ENCODE measurements at places on chromosomes 16 and 17.

GRCh38 chr17:17569691-17570090 lies 21.8 kb downstream of the PEMT start:
- DNase-seq = no peak

DNA sequence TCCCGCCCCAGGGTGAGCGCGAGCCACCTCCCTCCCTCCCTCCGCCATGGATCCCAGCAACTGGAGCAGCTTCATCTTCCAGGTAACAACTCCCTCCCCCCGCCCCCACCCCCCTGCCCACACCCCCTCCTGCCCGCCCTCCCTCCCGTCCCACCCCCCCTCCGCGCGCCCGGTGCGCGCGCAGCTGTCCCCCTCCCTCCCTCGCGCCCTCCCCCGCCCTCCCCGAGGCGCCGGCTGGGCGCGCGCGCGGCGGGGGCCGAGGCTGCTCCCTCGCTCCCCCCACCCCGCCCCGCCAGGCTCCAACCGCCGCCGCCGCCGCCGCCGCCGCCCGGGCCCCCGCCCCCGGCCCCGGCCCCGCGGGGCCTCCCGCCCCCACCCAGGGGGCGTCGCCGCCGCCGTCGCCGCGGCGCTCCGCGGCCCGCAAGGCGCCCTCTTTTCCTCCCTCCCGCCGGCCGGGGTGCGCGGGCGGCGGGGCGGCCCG lies at the start of gene MAZ:
Gene MAZ (plus strand): TSS at position 431 of the 481 bp plus-strand sequence. CDS start 173 bp downstream, outside the sequence.
- no peak for DNase-seq

GRCh38 chr16:69822174-69822935 lies 60.2 kb downstream of the WWP2 start:
- no peak for DNase-seq

DNA sequence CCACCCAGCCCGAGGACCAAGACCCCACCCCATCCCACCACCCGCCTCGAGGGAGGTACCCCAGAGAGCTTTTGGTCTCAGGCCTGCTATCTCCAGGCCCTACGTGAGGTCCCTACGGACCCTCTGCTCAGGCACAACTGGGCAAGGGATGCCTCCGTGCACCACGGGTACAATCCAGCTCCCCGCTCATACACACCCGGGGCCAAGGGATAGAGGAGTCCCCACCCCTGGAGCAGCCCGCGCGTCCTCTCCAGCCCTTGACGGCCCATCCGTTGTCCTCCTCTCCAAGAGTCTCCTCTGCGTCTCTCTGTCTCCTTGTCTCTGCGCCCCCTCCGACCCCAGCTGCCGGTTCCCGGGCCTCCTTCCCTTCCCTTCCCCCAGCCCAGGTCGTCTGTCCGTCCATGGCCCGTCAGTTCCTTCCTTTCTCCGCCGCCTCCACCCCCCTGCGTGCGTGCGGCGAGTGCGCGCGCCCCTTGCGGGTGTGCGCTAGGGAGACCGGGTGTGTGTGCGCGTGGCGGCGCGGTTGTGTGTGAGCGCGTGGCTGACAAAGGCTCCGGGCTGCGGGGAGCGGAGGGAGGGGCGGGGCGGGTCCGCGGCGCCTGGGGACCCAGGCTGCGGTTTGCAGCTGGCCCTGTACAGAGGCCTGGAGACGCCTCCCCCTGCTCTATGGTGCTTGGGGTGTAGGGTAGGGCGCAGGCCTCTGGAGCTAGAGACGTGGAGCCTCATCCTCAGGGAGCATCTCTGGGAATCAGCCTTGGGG lies 930 bp downstream of the SPNS2 start:
- peak; percentile 50 for DNase-seq

- no peak for DNase-seq
Observed at GRCh38 chr16:78286065-78286464, 186.6 kb downstream of the WWOX start.

GRCh38 chr17:14427900-14428647 lies 127.2 kb downstream of the HS3ST3B1 start:
- peak; percentile 57 for DNase-seq

DNA sequence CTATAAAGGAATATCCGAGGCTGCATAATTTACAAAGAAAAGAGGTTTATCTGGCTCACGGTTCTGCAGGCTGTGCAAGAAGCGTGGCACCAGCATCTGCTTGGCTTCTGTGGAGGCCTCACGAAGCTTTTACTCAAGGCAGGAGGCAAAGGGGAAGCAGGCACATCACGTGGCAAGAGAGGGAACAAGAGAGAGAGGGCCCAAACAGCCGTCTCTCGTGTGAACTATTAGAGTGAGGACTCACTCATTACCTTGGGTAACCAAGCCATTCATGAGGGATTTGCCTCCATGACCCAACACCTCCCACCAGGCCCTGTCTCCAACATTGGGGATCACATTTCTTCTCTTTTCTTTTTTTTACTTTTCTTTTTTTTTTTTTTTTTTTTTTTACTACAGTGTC lies 7.5 kb upstream of the ALKBH5 start:
- no peak for DNase-seq

DNA sequence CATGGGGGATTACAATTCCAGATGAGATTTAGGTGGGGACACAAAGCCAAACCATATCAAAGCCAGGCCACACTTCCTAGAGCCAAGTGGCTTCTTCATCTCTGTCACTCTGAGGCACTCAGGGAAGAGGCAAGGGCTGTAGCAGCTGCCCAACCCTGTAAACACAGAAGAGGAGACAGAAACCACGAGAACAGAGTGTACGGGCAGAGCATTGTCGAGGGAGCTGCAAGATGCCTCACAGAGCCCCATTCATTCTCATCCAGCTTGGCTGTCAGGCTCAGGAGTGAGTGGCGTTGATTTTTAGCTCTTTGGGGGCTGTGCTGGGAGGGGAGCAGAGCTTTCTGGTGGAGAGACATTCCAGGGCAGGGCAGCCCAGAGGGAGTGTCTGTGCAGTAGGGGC lies 117.2 kb upstream of the SALL1 start:
- no peak for DNase-seq

GRCh38 chr17:46063241-46063640 lies 64.2 kb downstream of the STH start:
- DNase-seq = no peak

DNA sequence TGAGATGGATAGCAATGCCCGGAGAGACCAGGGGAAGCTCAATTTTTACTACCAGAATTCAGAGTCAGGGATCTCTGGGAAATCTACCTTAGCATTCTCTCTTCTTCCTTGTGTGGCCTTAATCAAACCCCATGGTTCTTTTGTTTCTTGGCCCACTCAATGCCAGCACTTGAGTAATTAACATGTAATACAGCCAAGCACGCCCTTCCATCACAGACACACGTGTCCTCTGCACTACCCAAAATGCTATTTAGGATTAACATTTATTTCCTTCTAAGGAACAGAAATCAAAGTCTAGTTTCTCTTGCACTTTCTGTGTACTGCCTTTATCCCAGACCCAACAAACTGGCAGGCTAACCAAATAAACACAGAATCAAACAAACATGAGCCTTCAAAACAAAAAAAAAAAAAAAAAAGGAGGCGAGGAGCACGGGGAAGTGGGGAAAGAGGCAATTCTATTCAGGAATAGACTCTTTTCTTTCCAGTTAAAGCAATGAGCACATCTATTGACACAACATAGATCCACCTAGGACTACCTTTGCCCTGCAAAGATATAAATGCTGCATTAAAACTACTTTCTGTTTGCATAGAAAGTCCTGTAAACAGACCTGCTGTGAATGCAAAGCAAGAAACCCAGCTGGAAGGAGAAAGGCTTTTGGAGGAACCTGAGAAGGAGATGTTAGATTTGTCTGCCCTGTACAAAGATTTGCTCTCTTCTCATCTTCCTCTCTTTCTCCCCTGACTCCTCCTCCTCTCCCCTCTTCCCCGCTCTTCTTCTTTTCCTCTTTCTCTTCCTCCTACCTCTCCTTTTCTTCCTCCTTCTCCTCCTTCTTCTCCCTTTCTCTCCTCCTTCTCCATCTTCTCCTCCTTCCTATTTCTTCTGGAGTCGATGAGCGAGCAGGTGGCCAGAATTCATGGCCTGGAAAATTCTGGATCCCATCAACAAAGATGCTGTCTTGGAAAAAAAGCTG lies 294.4 kb downstream of the NPIPA8 start:
- no peak for DNase-seq

DNA sequence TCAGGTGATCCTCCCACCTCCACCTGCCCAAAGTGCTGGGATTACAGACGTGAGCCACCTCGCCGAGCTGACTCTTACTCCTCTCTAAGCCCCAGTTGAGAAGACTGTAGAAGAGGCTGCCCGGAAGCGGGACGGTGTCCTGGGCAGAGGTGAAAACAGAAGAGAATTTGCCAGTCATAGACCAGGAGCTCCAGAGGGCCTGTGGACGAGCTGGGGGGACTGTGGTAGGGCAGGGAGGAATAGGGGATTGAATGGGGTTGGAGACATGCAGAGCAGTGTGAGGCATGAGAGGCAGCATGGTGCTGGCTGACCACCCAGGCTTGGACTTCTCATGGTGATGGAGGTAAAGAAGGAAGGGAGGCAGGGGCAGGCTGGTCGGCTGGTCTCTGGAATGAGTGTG lies 17.1 kb upstream of the PHB1 start:
- DNase-seq = no peak

- DNase-seq = no peak
Observed at GRCh38 chr17:55903028-55903690, 152.3 kb downstream of the PCTP start.

DNA sequence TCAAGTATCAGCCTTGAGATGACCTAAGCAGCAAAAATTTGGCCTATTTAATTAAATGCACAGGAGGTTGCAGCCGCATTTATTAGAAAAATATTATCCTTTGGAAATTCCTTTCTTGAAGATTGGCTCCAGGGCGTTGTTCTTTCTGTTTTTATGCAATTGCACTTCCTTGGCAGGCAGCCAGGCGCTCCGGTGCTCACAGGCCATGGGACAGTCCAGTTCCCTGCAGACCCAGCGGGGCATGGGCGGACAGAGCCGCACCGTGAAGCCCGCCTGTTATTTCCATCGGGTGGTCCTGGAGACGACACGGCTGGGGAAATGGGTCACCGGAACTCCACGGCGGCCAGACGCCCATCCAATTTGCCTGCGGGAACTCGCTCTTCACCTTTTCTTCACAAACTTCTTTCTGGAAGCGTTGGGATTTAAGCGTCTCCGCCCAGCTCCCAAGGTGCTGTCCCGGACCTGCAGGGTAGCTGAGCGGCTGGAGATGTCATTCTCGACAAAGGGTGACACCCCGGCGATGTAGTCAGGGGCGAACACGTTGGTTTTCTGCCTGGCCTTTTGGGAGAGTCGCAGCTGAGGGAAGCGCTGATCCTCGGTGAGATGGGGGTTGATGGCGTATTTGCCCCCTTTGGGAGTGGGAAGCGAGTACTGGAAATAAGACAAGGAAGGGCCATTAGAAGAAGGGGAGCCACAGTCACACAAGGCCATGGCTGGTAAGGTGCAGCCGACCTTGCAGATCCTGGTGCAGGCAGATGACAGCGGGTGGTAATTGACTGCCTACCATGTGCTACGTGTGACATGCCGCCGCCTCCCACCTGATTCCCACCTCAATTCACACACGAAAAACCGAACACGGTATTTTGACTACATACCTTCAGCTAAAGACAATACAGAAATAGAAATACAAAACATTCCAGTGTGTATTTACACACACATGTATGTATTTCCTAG lies 12.5 kb downstream of the NOB1 start:
- no peak for DNase-seq

GRCh38 chr17:491086-492021 lies 138.7 kb upstream of the RPH3AL start:
- DNase-seq = peak; percentile 66

GRCh38 chr17:66577041-66577440 lies 257.9 kb upstream of the CACNG5 start:
- no peak for DNase-seq

DNA sequence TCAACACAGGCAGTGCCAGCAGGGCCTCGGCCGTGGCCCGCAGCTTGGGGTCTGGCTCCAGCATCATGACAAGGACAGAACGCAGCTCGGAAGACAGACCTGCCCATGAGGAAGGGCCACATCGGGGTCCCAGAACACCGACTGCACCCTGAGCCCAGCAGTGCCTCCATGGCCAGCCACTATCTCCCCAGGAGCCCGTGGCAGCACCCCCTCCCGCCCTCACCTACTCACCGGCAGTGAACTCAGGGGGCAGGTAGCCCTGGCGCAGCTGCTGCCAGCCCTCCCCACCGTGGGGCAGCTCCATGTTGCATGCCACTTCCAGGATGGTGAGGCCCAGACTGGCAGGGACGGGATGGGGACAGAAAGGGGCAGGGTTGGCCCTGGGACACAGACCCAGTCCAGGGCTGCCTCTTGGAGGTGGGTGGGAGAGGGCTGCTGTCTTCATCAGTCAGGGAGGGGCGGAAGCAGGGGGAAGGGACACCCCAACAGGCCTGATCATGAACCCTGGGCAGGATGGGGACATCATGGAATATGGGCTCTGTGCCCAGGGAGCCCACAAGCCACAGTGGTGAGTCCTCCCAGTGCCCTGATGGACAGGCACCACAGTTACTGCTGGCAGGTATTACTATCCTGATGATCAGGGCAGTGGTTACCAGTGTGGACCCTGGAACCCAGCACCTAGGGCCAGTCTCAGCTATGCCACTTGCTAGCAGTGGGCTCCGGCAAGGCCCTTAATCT lies 5.3 kb downstream of the PAQR4 start:
- no peak for DNase-seq

DNA sequence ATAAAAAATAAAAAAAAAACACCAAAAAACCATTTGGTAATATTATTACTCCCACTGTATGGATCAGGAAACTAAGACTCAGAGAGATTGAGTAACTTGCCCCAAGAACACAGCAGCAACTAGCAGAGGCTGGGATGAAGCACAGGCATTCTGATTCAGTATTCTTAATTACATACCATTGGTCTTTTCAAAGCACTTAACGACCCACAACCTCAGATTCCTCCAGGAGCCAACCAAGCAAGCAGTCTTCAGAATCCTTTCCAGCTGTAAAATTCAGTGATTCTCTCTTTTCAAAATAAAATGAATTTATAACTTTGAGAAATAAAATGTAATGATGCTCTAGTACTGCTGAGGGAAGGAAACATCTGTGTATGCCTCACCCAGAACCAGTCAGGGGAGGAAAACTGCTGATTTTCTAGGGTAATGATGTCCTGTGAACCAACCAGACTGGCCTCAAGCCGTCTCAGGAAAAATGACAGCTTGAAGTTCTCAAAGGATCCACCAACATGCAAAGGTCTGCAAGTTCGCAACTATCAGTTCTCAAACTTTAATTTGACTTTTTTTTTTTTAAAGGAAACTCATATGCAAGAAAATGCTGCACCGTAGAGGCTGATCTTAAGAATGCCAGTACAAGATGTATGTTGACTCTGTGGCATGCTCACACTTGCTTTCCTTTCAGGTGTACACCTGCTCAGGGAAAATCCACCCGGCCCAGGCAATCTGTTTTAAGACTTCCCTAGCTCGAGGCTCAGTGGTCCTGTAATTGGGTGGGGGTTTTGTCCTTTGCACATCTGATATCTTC lies 9.0 kb downstream of the CUEDC1 start:
- DNase-seq = no peak

DNA sequence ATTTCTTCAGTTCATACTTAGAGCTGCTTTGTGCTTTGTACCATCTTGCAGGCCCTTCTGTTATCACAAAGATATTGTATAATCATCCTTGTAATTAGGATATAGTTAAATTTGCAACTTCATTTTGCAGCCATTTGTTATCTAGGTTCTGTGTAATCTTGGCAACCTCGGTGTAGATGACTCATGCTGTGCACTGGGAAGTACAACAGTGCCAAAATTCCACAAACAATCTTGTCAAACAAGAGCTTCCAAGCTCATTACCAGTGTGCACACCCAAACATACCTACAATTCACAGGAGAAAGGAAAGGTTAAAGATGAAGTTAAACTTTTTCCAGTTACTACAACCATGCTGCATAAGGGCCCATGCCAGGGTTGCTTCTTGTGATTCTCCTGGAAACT lies 1231.8 kb downstream of the CDH11 start:
- no peak for DNase-seq

All from activated T-cell treated with anti-CD3 and anti-CD28 coated beads, Interleukin-2, amount 50 U/mL, for 48 hours (primary cell).